ENCODE measurements at places on chromosomes 12 and 14.

- no peak for DNase-seq
Measured at GRCh38 chr12:70230934-70231606, 12.2 kb upstream of the CNOT2 start.

GRCh38 chr12:93360688-93361087, 17.0 kb upstream of the NUDT4 start:
- no peak for DNase-seq

GRCh38 chr14:95668235-95668772, 17.9 kb upstream of the TCL1B start:
- DNase-seq = no peak

DNA sequence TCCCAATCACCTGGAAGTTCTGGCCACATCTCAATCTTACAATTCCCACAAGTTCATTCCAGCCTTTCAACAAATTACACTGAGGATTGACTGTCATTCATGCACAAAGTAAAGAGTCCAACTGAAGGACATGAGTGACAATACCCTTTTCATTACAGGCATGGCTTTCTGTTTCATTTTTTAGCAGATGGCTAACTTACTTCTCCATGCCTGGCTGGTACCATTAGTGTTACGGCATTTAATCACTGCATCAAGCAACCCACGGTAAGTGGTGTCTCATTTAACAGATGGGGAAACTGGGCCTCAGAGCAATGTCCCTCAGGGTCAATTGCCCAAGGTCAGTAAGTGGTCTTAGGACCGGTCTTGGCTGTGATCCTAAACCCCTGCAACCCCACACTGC, 114.4 kb downstream of the PRICKLE1 start:
- no peak for DNase-seq

DNA sequence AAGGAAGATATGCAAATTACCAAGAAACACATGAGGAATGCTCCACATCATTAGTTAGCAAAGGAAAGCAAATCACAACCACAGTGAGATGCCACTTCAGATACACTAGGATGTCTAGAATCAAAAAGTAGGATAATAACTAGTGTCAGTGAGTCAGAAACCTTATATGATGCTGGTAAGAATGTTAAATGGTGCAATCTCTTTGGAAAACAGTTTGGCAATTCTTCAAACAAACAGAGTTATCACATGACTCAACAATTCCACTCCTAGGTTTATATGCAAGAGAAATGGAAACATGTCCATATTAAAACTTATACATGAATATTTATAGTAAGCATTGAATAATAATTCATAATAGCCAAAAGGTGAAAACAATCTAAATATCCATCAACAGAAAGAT, 220.9 kb downstream of the FOXG1 start:
- DNase-seq = no peak

GRCh38 chr12:3453206-3453989, 37.6 kb upstream of the PRMT8 start:
- no peak for DNase-seq

DNA sequence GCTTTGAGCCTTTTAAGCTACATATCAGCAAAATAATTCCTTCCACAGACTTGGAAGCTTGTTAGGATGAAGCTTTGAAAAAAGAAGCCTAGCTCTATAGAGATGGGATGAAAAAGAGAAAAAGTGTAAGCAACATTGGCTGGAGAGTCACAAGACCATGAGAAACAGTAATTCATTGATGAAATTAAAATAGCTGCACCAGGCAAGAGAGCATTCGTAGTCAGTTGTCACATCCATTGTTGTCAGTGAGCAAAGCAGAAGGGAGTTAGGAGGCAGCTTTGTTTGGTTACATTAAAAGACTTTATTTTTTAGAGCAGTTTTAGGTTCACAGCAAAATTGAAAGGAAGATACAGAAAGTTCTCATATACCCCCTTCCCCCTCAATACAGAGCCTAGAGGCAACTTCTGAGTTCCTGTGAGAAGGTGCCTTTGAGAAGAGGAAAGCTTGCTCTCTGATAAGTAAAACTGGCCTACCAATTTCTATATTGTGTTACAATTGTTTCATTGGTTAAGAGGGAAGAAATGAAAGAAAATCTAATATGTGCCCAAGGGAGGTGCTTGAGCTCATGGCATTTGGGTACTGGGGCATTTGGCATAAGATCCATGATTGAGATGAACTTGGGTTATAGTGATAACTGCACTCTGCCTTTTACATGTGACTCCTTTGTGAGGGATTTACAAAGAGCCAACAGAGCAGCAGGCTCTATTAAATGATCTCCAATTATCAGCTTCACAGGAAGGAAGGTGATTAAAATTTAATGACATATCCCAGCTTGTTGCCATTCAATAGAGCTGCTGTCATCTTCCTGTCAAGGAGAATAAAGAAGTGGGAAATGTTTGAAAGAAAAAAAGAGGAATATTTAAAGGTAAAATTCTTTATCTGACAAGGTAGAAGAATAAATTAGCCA, 361.3 kb upstream of the TMTC1 start:
- DNase-seq = no peak

GRCh38 chr14:24941719-24942118, 108.2 kb downstream of the STXBP6 start:
- no peak for DNase-seq

DNA sequence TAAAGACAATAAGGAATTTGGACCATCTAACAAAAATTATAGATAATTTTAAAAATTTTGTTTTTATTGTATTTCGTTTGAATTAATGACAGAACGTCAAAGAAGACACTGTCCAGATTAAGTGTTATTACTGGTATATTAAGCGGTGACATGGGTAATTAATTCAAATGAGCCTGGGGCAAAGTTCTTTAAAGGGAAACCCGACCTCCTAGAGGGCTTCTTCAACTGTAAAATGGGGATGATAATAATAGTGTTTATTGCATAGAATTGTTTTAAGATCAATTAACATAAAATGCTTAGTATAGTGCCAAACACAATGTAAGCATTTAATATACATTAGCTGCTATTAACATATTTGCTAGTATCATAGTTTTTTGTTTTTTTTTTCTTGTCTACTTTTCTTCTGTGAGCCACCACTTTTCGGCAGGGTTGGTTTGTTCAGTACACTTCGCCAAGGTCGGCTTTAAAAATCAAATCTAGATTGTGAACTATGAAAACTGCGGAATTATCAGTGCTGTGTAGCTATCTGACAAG, 514 bp upstream of the LARP4 start:
- no peak for DNase-seq

GRCh38 chr12:113874326-113874725, 91.8 kb downstream of the RBM19 start:
- DNase-seq = no peak

- peak; percentile 10 for DNase-seq
Measured at GRCh38 chr14:76268047-76268431, 107.9 kb upstream of the ESRRB start.

GRCh38 chr12:121127501-121127900, 5.2 kb upstream of the P2RX7 start:
- no peak for DNase-seq

GRCh38 chr14:52328276-52328675, 14.2 kb downstream of the PTGER2 start:
- DNase-seq = peak; percentile 48

DNA sequence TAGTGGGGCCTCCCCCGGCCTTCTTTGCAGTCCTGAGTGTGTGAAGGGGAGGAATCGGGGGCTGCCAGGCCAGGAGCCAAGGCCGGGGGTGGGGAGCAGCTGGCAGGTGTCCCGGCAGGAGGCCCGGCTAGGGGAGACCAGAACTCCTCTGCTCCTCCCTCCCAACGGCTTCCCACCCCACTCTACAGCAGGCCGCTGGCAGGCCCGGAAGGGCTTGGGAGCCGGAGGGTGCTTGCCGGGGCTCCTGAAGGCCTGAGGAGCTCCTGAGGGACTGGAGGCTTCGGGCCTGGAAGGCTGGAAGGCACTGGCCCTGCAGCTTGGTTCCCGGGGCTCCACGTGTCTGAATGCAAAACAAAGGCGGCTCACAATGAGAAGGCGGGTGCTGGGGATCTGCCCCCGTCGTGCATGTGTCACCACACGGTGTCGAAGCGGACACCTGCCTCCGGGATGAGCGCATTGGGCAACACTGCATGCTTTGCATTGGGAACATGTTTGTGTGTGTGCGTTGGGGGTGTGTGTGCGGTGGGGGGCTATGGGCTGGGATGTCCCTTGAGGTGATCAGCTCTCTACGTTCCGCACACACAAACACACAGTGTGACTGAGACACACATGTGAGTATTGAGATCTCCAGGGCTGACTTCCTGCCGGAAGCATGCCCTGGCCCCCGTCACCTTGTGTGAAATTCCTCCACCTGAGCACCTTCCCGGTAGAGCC, 30.9 kb upstream of the ANKRD9 start:
- DNase-seq = peak; percentile 79

- no peak for DNase-seq
Measured at GRCh38 chr12:99390707-99391106, 256.8 kb upstream of the GARIN6 start.

GRCh38 chr14:71438684-71439083, 493.5 kb upstream of the RGS6 start:
- no peak for DNase-seq

GRCh38 chr12:80443974-80444666, at the start of gene PTPRQ:
Gene PTPRQ, plus strand, starts transcription at chr12:80444235. Its CDS starts 111 bp downstream, at chr12:80444346.
- no peak for DNase-seq

DNA sequence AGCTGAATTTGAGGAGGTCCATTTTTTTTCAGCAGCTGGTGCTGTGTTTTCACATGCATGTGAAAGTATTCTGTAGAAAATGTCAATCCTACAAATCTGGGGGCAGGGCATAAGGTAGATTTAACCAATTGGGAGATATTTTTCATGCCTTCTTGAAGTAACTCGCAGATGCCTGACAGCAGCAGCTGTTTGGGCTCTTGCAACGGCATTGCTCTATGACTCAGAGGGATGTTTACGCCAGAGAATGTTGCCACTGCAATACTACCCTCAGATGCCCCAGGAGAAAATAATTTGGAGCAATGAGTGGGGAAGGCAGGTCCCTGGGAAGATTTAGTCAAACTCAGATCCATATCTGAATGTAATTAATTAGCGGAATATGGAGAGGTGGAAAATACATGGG, 42.5 kb upstream of the MYBPC1 start:
- DNase-seq = peak; percentile 41

DNA sequence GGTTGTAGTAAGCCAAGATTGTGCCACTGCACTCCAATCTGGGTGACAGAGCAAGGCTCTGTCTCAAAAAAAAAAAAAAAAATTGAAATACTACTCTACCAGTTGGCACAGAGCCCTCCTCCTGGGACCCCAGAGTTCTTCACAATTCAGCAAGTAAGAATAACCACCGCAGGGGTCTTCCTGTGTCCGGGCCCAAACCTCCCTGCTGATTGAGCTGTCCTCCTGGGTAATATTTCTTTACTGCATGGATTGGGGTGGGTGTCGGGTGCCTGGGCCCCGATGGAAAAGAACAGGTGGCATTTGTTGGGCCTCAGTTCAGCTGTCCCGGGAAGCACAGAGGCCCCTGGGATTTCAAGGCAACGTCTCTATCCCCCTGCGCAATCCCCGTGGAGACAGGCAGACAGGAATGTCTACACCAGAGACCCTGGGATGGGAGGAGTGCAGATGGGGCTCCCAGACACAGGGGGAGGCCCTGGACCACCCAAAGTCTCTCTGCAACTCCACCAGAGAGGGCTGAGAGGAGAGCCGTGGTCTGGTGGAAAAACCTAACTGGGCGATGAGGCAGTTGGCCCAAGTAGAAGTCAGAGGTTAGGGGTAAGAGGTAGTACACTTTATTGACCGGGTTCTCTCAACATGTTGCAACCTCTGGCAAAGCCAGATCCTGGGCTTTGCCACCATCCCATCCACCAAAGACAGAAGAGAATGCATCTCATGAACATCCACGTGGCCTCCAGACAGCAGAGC, 32.7 kb upstream of the VPS37B start:
- no peak for DNase-seq

- DNase-seq = no peak
Measured at GRCh38 chr12:19227880-19228210, 98.3 kb downstream of the PLEKHA5 start.

GRCh38 chr14:65370801-65371248, 41.7 kb upstream of the FUT8 start:
- no peak for DNase-seq

GRCh38 chr12:109772622-109773321, 59.1 kb downstream of the FAM222A start:
- no peak for DNase-seq

GRCh38 chr14:30445011-30445793, 113.8 kb upstream of the G2E3 start:
- no peak for DNase-seq

DNA sequence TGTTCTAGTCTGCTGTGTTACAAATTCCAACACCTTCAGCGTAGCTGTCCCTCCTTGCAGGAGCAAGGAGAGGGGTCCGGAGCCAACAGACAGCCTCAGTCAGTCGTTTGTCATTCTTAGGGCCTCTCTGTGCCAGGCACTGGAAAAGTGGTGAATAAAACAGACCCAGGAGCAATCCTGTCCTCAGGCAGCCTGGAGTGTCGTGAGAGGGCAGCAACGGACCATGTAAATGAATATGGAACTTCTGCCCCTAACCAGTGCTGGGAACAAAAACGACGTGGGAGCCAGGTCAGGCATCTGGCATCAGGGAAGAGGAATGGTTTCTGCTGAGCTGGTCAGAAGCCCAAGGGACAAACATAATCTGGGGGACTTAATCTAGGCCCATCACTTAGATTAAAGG, 64.8 kb upstream of the PSMC1 start:
- no peak for DNase-seq

DNA sequence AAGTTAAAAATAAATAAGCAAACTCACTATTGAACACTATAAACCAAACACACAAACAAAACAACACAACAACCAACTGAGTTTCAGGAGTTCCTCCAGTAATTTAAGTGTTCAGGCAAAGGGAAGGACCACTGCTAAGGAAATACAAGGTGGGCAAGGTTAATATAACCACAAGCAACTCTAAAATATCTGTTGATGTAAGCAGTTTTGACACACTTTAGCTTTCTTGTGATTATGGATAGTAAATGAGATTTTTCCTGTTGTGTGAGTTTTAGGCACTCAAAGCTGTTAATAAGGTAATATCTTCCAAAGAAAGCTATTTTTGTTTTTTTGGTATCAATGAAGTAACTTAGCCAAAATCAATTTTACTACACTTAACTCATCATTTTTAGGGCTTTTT, 839.1 kb upstream of the FOXG1 start:
- no peak for DNase-seq

- DNase-seq = no peak
Measured at GRCh38 chr14:98835051-98835824, 436.8 kb downstream of the BCL11B start.

All from foreskin keratinocyte (primary cell).